GM12878 (cell line): ENCODE measurements at places on chromosomes 3 and 15. TPM values are rescaled to one million over a fixed set of nuclear protein-coding genes. Genes with fewer than 3 reads are reported as not detected.

Gene LTK
- 0.61 and 0.80 TPM in 2 replicates for total RNA-seq

Gene LMOD3
- 0.08 TPM in 1 of 2 replicates, not detected in the other for total RNA-seq

Gene CADM2
- total RNA-seq: not detected in 2 replicates

Gene PLCL2
- total RNA-seq: 27.3 and 27.8 TPM in 2 replicates

Gene UCN2
- total RNA-seq: not detected in 2 replicates

Gene WDR76
- total RNA-seq: 43.0 and 46.7 TPM in 2 replicates

Gene CILP
- total RNA-seq: 0.05 TPM in 1 of 2 replicates, not detected in the other

Gene SPINT1
- 26.6 and 28.6 TPM in 2 replicates for total RNA-seq

Gene CAND2
- 1.6 and 1.9 TPM in 2 replicates for total RNA-seq

Gene DAZL
- total RNA-seq: 0.05 TPM in 1 of 2 replicates, not detected in the other

Gene PLA2G4F
- total RNA-seq: 0.05 TPM in 1 of 2 replicates, not detected in the other

Gene KLHL6
- total RNA-seq: 28.7 and 29.7 TPM in 2 replicates

Gene SPSB4
- total RNA-seq: not detected in 2 replicates

Gene PYDC2
- total RNA-seq: not detected in 2 replicates

Gene CIDEC
- total RNA-seq: not detected in 2 replicates

Gene CEP63
- 25.5 and 25.9 TPM in 2 replicates for total RNA-seq

Gene UBR1
- 17.2 and 20.6 TPM in 2 replicates for total RNA-seq

Gene GUCA1C
- not detected in 2 replicates for total RNA-seq

Gene CATSPER2
- total RNA-seq: 2.3 and 4.3 TPM in 2 replicates

Gene VWA5B2
- not detected in 2 replicates for total RNA-seq

Gene ACOX2
- 0.16 TPM in 1 of 2 replicates, not detected in the other for total RNA-seq
